ENCODE measurements at places on chromosomes 11 and 22.

GRCh38 chr11:106497822-106498221, 420.4 kb downstream of the AASDHPPT start:
- no peak for DNase-seq

- DNase-seq, result no peak
Measured at GRCh38 chr22:49995361-49996118, 17.0 kb downstream of the IL17REL start.

DNA sequence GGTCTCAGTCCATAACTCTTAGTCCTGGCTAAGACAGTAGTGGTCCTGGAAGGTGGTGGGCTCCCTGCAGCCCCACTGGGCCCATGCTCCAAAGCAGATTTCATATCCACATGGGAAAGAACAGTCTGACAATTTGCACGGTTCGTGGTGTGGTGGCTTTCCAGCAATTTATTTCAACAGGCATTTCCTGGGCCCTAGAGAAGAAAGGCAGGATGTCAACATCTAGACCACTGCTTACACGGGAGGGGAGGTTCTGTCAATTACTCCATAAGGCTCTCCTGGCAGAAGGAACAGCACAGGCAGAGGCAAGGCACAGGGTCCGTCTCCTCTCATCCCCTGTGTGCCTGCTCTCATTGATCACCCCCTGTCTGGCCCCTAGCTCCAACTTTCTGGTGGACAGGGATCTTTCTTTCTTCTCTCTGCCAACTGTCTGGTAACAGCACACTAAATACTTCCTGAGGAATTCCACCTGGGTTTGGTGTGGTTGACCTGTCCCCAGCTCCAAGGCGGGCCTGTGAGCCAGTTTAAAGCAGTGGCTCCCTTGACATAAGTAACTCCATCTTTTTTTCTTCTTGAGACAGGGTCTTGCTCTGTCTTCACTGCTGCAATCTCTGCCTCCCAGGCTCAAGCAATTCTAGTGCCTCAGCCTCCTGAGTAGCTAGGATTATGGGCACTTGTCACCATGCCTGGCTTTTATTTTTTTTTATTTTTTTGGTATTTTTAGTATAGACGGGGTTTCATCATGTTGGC, 5.1 kb upstream of the A4GALT start:
- DNase-seq, result no peak

DNA sequence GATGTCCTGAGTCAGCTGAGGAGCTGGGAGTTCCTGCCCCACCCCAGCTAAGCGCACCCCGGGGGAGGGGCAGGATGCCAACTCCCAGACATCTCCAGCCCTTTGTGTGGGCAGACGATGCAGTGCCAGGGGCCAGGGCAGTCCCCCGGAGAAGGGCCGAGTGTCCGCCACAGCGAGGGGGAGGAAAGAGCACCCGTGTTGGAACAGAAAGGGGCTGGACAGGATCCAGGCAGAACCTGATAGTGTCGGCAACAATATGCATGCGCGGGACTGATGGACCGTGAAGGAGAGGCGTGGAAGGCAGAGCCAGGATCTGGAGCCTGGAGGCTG, 1434.7 kb downstream of the BRD1 start:
- DNase-seq, result no peak

- DNase-seq, result no peak
Measured at GRCh38 chr11:94030059-94030458, 8.9 kb downstream of the HEPHL1 start.

- peak; percentile 69 for DNase-seq
Measured at GRCh38 chr22:45290410-45290936, 5.7 kb downstream of the UPK3A start.

- DNase-seq, result no peak
Measured at GRCh38 chr11:69003301-69003865, 9.7 kb downstream of the MRGPRF start.

DNA sequence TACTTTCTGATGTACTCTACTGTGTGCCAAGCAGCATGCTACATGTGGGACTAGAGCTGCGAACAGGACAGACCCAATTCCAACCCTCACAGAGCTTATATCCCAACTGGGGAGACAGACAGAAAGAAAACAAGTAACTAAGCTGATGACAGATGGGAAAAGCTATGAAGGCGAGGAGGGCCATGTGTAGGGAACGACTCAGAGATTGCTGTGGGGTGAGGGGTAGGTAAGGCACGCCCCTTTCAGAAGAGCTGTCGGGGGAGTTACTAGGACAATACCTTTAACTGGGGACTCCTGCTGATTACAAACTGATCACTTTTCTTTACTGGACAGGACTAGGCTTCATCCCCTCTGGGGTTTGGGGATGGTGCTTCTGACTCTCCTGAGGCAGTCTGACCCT, 48.9 kb downstream of the ST3GAL4 start:
- peak; percentile 26 for DNase-seq

DNA sequence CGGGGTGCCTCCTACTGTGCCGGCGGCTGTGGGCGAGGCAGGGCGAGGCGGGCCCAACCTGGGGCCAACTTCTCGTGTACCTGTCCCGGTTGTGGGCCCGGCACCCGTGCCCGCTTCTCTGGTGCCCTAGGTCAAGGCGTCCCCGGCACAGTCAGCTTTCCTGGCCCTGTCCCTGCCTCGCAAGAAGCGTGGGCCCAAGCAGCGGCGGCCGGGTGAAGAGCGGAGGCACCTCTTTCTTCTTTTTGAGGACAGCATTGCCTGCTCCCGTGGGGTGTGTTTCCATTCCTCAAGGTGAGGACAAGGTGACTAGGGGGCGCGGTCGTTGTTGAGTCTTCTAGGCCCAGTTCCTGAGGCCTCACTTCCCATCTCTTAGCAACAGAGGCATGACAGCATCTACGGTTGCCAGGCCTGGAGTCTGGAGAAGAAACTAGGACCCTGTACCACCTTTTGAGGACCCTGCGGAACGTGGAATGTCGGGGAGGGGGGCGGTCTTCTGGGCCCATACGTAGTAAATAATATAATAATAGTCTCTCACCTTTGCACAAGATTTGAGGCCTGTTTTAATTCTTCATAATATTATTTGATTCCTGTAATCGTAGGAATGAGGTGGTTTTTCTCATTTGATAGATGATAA, 418 bp downstream of the ACO2 start:
- peak; percentile 55 for DNase-seq

DNA sequence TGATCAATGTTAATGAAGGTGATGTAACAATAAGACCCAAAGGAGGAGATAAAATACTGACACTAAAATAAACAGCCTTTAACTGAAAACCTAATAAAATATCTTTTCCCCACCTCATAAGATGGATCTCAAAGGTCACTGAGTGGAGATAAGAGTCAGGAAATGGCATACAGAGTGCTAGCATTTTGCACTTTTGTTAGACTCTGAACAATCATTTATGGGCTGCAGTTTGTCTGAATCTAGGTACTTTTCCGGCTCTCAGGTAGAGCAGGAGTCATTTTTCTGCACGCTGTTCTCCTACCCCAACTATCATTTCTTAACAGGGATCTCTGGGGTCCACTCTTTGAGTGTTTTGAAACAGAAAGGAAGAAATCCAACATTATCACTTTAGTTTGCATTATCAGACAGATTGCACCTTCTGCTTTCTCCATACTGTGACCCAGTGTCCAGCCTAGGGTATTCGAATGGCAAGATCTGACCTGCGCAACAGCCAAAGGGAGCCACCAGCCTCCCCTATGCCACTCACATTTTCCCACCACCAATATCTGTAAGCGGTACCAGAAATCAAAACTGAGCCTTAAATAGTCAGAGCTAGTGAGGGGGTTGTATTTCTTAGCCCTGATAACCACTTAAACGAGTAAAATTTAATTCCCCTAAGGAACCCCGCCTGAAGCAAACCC, 863 bp downstream of the SIAE start:
- no peak for DNase-seq

DNA sequence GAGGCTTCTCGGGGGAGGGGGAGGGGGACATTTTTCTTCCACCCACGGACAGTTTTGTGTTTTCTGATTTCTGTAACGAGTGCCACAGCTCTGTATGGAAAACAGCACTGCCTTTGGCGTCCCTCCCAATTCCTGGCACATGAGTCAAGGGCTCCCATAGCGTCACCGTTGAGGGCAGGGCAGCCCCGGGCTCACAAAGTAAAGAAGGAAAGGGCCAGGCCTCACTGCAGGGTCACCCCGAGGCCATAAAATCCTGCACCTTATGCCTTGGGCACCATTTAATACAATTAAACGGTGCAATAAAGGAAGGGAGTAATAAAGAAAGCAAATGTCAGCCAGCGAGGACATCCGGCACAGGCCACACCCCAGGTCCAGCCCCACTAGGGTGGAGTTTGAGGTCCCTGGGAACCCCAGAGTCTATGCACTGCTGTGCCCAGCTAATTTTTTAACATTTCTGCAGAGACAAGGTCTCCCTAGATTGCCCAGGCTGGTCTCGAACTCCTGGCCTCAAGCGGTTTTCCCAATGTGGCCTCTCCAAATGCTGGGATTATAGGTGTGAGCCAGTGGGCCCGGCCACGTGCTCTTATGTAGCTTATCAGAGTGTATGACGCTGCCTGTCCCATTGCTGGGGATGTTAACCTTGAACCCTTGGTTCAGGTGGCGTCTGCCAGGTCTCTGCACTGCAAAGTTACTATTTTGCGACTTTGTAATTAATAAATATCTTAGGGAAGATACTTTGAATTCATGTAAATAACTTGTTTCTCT, 13.6 kb upstream of the MUC2 start:
- no peak for DNase-seq

DNA sequence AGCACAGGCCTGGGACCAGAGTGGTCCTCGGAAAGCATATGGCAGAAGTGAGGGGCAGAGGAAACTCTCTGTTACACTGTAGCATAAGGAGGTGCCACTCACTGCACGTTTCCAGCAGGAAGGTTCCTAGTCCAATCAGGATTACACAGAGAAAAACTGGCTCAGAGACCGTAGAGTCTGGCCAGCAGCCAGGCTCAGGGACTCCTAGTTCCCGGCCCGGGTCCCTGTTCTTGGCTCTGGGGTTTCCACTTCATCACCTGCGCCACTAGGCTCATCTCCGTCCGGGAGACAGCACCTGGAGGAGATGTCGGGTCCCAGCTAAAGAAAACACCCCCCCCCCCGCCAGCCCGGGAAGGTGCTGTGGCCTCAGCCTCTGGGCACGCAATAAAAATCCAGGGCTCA, 1.1 kb downstream of the TTLL12 start:
- peak; percentile 34 for DNase-seq

GRCh38 chr11:29449281-29450074, 567.4 kb downstream of the KCNA4 start:
- no peak for DNase-seq

- DNase-seq, result no peak
Measured at GRCh38 chr22:44765571-44766285, 13.4 kb downstream of the ARHGAP8 start.

DNA sequence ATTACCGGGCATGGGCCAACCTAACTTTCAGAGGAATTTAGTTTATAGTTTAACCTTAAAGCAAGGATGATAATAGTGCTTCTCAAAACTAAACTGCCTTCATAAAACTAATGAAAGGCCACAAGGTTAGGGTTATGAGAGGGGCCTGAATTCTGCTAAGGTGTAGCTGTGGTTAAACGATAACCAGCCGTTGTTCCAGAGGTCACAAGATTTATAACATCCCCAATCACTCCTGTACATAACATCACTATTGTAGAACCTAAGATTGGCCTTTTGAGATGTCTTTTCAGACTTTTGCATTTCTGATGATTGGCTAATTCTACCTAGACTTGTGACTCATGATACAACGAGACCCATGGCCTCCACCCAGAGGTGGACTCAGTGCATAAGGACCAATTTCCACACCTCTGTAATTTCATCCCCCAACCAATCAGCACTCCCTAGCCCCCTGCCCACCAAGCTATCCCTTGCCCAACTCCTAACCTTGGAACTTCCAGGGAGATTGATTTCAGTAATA, 69.8 kb downstream of the ADAMTS15 start:
- DNase-seq, result no peak

DNA sequence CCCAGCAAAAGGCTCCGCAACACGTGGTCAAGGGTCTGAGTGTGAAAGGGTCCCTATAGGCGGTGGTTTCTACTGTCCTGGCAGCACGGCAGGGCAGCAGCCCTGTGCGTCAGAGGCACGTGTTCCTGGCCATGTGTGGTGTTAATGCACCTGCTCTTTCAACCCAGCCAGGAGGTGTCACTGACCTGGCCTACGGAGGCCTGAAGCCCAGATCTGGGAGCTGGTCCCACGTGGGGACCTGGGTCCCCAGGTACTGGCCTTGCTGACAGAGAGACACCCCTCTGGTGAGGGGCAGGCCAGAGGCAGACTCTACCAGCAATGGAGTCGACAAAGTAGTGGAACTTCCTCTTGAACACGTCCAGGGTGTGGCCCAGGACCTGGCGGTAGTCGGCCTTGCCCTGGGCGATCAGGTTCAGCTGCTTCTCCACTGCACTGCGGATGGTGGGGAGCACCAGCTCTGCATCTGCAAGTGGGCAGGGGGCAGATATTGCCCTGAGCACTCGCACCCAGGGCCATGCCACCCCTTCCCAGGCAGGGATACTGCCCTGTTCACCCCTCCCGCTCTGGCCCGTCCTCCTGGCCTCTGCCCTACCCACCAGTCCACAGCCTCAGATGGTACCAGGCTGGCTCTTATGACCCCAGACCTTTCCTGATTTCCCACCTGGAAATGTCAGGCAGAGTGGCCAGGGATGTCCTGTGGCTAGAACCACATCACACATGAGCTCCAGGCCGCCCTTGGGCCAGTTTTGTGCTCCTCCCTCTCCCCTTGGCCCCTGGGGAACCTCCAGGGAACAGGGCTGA, 6.8 kb upstream of the PPM1F start:
- DNase-seq, result no peak

DNA sequence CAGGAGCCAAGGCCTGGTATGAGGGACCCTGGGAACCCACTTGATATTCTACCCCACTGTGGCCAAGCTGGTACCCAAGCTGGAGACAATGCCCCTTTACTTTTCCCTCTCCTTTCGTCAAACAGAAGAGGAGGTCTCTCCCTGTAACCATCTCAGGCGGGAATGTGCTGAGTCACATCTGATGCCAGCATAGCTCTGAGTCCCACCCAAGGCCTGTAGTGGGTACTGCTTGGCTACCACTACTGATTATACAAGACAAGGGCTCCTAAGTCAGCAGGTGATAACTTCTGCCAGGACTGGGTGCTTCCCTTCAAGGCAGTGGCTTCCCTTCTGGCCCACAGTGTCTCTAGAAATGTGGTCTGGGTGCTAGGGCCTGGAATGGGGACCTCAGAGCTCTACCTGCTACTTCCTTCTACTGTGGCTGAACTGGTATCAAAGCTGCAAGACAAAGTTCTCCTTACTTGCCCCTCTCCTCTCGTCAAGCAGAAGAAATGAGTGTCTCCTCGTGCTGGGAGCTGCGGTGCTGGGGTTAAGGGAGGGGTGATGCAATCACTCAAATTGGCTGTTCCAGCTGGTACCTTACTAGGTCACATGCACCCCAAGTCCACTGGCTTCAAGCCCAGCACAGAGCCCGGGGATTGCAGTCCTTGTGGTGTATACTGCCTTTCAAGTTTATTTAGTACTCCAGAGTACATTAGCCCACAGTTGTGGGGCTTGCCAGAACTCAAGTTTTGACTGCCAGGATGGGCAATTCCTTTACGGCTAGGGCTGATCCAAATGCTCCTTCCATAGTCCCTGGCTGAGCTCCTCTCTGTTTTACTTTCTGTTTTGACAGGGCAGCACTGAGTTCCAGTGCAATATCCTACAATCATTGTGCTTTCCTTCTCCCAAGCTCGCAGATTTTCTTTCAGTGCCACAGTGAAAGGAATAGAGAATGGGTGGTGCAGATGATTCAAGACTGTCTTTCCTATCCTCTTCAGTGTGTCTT, 419.7 kb upstream of the CNTN5 start:
- no peak for DNase-seq

- no peak for DNase-seq
Measured at GRCh38 chr11:118060869-118061268, 16.0 kb upstream of the TMPRSS4 start.

Measured in neural progenitor cell (in vitro differentiated cells).